Effector memory CD4-positive, alpha-beta T cell (primary cell): ENCODE measurements at places on chromosomes 16 and 17.

DNA sequence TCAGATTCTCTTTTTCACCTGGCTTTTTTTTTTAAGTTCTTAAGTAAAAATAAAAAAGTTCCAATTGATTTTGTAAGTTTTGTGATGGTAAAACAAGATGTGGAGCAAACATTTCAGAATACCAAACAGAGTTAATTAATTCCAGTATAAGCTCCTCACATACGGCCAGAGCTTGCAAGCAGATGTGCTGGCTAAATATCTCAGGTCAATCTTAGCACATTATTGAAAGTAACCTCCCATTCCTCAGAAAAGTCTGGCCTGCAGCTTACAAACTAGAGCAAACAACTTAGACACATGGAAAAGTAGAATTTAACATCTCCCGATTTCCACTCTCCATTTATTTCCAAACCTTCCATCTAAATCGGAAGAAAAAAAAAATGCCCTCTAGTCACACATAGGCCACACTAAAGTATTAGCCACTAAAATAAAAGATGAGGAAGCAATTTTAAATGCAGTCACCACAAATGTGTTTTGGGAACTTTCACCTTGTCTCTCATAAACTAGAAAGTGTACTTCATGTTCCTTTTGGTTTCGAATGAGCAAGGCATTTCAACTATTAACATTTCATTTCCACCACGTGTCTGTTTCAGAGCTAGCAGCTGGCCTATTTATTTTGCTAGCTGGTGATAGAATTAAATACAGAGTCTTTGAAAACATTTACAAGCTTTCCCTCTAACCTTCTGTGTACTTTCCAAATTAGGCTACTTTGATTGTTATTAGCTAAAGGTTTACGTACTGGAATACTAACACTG, 143.3 kb downstream of the STX8 start:
- no peak overlapping the region for H3K27ac ChIP-seq
- H3K4me3 ChIP-seq: no peak overlapping the region
- no peaks in the 10 kb centered on the region for H3K36me3 ChIP-seq
- H3K27me3 ChIP-seq: no peaks in the 10 kb centered on the region
- no peaks in the 10 kb centered on the region for H3K4me1 ChIP-seq

DNA sequence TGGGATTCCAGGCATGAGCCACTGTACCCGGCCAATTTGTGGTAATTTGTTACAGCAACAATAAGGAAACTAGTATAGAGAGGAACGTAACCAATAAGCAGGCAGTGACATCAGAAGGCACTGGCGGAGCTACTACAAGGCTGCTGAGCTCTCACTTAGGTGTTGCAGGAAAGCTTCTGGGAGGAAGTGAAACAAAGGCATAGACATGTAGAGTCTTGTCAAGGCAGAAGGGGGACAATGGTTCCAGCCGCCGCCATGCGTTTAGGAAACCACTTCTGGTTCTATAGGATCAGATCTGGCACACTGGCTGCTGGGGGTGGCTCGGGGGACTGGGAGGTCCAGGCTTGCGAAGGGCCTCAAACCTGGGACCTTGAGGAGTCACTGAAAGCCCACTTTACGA, 9.4 kb upstream of the CPSF4L start:
- H3K36me3 ChIP-seq: no peaks in the 10 kb centered on the region
- no peak overlapping the region for H3K4me3 ChIP-seq
- H3K4me1 ChIP-seq: no peaks in the 10 kb centered on the region
- DNase-seq: no peak

DNA sequence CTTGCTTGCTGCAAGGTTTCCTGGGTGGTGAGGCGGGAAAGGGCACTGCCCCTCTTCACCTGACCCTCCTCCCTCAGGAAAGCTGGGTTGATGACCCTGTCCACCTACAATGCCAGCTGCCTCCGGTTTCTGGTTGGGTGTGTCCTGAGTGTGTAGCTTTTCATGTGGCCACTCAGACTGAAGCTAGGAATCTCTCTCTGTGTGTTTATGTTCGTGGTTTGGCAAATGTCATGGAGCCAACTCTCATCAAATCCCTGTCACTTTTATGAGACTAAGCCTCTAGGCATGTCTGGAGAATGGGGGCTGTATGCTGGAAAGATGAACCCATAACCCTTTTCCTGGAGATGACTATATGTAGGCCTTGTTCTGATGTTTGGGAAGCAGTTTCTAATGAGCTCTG, 17.1 kb downstream of the PLEKHG4 start:
- no peak for DNase-seq
- H3K4me1 ChIP-seq: no peaks in the 10 kb centered on the region
- H3K27me3 ChIP-seq: no peaks in the 10 kb centered on the region
- H3K4me3 ChIP-seq: no peak overlapping the region
- H3K27ac ChIP-seq: no peak overlapping the region

- no peak for DNase-seq
- H3K27me3 ChIP-seq: no peaks in the 10 kb centered on the region
- peaks cover 26% of the 10 kb centered on the region for H3K4me1 ChIP-seq
- H3K4me3 ChIP-seq: no peak overlapping the region
- H3K27ac ChIP-seq: no peak overlapping the region
- peaks cover 19% of the 10 kb centered on the region for H3K36me3 ChIP-seq
Measured at GRCh38 chr17:44012391-44012790, 2.4 kb downstream of the TMEM101 start.

DNA sequence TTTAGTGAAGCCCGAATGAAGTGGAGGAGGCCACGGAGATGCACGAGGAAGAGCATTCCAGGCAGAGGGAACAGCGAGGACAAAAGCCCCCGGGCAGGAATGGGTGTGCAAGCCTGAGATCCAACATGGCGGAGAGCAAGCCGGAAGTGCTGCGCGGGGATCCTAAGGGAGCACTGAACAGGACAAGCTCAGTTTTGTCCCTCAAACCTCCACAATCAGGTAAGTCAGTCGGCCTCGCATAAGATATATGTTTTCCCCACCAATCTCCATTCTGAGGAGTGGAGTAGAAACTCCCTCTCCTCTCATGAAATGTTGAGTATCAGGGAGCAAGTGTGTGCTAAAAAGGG, 32.9 kb upstream of the USP22 start:
- H3K36me3 ChIP-seq: no peaks in the 10 kb centered on the region
- no peaks in the 10 kb centered on the region for H3K4me1 ChIP-seq
- H3K27ac ChIP-seq: no peak overlapping the region
- no peaks in the 10 kb centered on the region for H3K27me3 ChIP-seq
- DNase-seq: no peak
- no peak overlapping the region for H3K4me3 ChIP-seq

- H3K27me3 ChIP-seq: no peaks in the 10 kb centered on the region
- no peak overlapping the region for H3K4me3 ChIP-seq
- H3K4me1 ChIP-seq: peaks cover 51% of the 10 kb centered on the region
- DNase-seq: no peak
- H3K36me3 ChIP-seq: no peaks in the 10 kb centered on the region
Measured at GRCh38 chr17:41311111-41311510, 2.0 kb upstream of the KRTAP16-1 start.

DNA sequence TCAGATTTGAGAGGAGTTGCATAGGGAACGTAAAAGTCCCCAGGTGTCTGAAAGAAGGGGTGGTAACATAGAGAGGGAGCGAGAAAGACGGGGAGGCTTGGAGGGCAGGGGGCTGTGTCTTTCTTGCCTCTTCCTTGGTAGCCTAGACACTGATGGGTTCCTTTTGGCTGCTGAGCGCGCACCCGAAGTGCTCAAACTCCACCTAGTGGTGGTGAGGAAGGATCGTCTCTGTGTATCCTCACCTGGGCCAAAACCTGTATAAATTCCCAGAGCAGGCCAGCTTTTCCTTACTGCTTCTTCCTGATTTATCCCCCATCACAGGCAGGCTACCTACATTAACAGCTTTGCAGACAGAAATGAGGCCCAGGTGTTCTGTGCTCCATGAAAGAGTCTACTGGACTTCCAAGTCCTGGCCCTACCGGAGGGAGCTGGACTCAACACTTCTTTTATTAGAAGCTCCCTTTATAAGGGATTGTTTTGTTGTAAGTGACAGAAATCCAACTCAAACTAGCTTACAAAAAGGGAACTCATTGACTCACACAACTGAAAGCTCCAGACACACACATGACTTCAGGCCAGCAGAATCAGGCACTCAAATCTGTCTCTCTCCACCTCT, 5.5 kb upstream of the SLC25A35 start:
- no peaks in the 10 kb centered on the region for H3K36me3 ChIP-seq
- H3K27me3 ChIP-seq: no peaks in the 10 kb centered on the region
- H3K4me1 ChIP-seq: no peaks in the 10 kb centered on the region
- H3K4me3 ChIP-seq: no peak overlapping the region
- H3K27ac ChIP-seq: no peak overlapping the region

- peaks cover 6% of the 10 kb centered on the region for H3K36me3 ChIP-seq
- no peak overlapping the region for H3K4me3 ChIP-seq
- peak; percentile 31 for DNase-seq
- no peak overlapping the region for H3K27ac ChIP-seq
Measured at GRCh38 chr16:578870-579405, 9.2 kb downstream of the PIGQ start.

GRCh38 chr16:79331066-79331465, 269.5 kb downstream of the MAF start:
- no peak overlapping the region for H3K27ac ChIP-seq
- H3K4me3 ChIP-seq: no peak overlapping the region
- H3K27me3 ChIP-seq: no peaks in the 10 kb centered on the region

DNA sequence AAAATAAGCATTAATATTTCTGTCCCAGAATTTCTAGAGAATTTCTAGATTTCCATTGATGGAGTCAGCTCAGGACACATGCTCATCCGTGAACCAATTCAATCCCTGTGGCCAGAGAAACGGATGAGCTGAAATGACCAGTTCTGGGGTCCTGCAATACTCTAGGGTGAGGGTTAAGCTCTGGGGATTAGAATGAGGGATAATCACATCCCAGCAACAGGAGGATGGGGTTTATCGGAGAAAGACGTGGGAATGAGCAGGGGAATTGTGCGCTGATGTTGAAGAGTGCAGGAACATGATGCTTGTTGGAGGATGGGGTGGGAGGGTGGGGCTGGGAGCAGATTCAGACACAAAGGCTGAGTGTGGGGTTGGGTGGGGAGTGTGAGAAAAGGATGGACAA, 64.1 kb downstream of the SLC5A11 start:
- no peaks in the 10 kb centered on the region for H3K27me3 ChIP-seq
- no peak for DNase-seq
- no peaks in the 10 kb centered on the region for H3K4me1 ChIP-seq

DNA sequence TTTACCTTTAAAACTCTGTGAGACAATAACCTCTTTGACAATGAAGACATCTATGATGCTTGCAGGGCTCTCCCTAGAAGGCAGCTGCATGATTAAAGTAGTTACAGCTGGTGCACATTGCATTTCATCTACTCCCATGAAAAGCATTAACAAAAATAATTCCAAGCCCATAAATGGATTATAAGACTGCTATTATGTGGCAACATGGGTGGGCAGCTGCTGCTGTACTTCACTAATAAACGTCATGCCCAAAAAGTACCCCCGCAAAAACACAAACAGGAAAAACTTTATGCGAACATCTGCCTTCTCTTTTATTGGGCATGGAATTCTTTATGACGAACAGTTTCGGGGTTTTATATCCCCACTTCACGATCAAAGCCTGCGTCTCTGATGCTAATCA, 224.9 kb downstream of the CA10 start:
- no peaks in the 10 kb centered on the region for H3K36me3 ChIP-seq
- no peak overlapping the region for H3K4me3 ChIP-seq
- DNase-seq: no peak
- H3K27ac ChIP-seq: no peak overlapping the region
- no peaks in the 10 kb centered on the region for H3K27me3 ChIP-seq

GRCh38 chr17:66152756-66153155, 39.2 kb downstream of the CEP112 start:
- H3K4me3 ChIP-seq: no peak overlapping the region
- H3K27me3 ChIP-seq: no peaks in the 10 kb centered on the region
- no peak overlapping the region for H3K27ac ChIP-seq
- H3K4me1 ChIP-seq: no peaks in the 10 kb centered on the region
- DNase-seq: no peak

- no peaks in the 10 kb centered on the region for H3K36me3 ChIP-seq
- no peaks in the 10 kb centered on the region for H3K27me3 ChIP-seq
- peak overlapping the region; percentile 83 for H3K27ac ChIP-seq
- DNase-seq: no peak
Measured at GRCh38 chr17:55072898-55073297, 104.3 kb downstream of the STXBP4 start.

- peaks cover 28% of the 10 kb centered on the region for H3K36me3 ChIP-seq
- no peak overlapping the region for H3K27ac ChIP-seq
- H3K4me1 ChIP-seq: no peaks in the 10 kb centered on the region
- no peak overlapping the region for H3K4me3 ChIP-seq
- no peak for DNase-seq
- H3K27me3 ChIP-seq: no peaks in the 10 kb centered on the region
Measured at GRCh38 chr17:2906901-2907300, 110.7 kb downstream of the RAP1GAP2 start.

- no peak for DNase-seq
- no peak overlapping the region for H3K27ac ChIP-seq
- no peaks in the 10 kb centered on the region for H3K36me3 ChIP-seq
Measured at GRCh38 chr16:84848986-84849634, 29.3 kb downstream of the CRISPLD2 start.

DNA sequence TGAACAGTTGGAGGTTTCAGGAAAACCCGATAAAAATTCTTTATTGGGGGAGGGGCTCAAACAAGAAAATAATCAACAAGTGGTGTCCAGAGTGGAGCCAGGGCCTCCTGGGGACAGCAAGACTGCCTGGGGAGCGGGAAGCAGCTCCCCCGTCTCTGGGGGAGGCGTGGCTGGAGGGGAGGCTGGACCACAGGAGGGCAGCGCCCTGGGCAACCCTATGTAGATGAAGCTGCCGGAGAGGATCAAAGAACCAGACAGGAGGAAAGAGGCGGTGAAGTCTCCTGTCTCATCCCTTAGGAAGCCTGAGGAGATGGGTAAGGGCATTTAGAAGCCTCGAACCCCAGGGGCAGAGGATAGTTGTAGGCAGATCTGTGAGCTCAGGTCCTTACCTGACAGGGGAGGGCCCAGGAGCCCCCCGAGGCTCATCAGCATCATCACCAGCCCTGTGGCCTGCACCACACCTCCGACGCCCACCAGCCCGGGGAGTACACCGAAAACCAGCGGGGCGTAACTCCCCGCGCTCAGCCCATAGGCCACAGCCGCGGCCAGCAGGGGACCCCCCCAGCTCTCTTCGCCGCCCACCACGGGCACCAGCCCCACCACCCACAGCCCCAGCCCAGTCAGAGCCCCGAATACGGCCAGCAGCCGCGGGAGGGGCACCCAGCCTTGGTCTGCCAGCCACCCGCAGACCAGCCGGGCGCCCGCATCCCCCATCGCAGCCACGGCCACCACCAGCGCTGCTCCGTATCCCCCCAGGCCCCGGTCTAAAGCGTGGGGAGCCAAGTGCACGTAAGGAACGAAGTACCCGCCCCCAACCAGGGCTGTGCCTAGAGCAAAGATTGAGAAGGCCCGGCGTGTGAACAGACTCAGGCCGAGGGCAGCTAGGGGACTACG, 2.0 kb downstream of the SLC16A11 start:
- peak overlapping the region; percentile 46 for H3K27ac ChIP-seq
- no peaks in the 10 kb centered on the region for H3K36me3 ChIP-seq
- DNase-seq: no peak
- H3K4me1 ChIP-seq: peaks cover 33% of the 10 kb centered on the region
- H3K27me3 ChIP-seq: no peaks in the 10 kb centered on the region
- H3K4me3 ChIP-seq: peak overlapping the region; percentile 11

- no peak overlapping the region for H3K4me3 ChIP-seq
- no peaks in the 10 kb centered on the region for H3K4me1 ChIP-seq
- H3K27ac ChIP-seq: no peak overlapping the region
- H3K27me3 ChIP-seq: peaks cover 4% of the 10 kb centered on the region
- DNase-seq: no peak
Measured at GRCh38 chr17:46827274-46827673, 8.8 kb upstream of the WNT3 start.

GRCh38 chr16:86579268-86580062, 1.1 kb downstream of the FOXL1 start:
- no peak for DNase-seq
- H3K4me3 ChIP-seq: no peak overlapping the region
- H3K36me3 ChIP-seq: no peaks in the 10 kb centered on the region
- peaks cover 29% of the 10 kb centered on the region for H3K27me3 ChIP-seq

GRCh38 chr16:86584726-86585721, 6.7 kb downstream of the FOXL1 start:
- no peak for DNase-seq
- no peaks in the 10 kb centered on the region for H3K4me1 ChIP-seq
- H3K27me3 ChIP-seq: peaks cover 3% of the 10 kb centered on the region
